ENCODE measurements at places on chromosomes 1 and 21. TPM values are rescaled to one million over a fixed set of nuclear protein-coding genes. Genes with fewer than 3 reads are reported as not detected.
A peak's percentile ranks its signal among the peaks of the same experiment; 100 is the strongest.

- H3K36me3 ChIP-seq: no peaks in the 10 kb centered on the region
- no peaks in the 10 kb centered on the region for H3K27me3 ChIP-seq
- no peak overlapping the region for H3K27ac ChIP-seq
- DNase-seq: peak; percentile 10
These were observed 54.7 kb downstream of the STUM start for GRCh38 chr1:226603022-226603857.

DNA sequence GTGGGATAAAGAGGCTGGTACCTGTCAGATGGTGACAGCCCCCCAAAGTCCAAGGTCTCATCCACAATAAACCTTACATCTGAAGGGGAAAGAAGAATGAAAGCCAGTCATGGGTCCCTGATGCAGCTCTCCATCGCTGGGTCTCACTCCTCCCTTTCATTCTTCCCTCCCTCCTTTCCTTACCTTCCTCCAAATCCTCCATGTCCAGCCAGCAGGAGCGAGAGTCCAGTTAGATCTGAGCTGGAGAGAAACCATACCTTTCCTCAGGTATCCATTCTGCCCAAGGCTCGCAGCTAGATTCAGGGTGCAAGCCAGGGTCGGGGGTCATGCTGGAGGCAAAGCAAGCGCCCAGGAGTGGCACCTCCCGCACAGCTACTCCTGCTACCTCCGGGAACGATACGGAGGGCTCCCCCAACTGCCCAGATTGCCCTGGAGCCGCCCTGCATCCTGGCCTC lies 421 bp downstream of the PSRC1 start:
- DNase-seq: peak; percentile 4
- peak overlapping the region; percentile 45 for H3K4me3 ChIP-seq
- H3K4me1 ChIP-seq: peaks cover 31% of the 10 kb centered on the region

GRCh38 chr1:22325531-22326371 lies 125.9 kb upstream of the ZBTB40 start:
- no peaks in the 10 kb centered on the region for H3K27me3 ChIP-seq
- no peak for DNase-seq
- no peak overlapping the region for H3K27ac ChIP-seq

EFNA3 gene
- polyA plus RNA-seq: 6.3 TPM

ST3GAL3 gene
- polyA plus RNA-seq: 5.4 TPM

NIBAN1 gene
- polyA plus RNA-seq: 8.4 TPM

NES gene
- polyA plus RNA-seq: 17.9 TPM

Data from small intestine (tissue), 16 donors.